NCI-H1105 treated with DMSO at 0.1 percent for 48 hours (cell line): ENCODE measurements at places on chromosomes 3 and 15.
A peak's percentile ranks its signal among the peaks of the same experiment; 100 is the strongest.

- DNase-seq = no peak
Observed at GRCh38 chr3:4340411-4341335, 37.5 kb downstream of the SETMAR start.

DNA sequence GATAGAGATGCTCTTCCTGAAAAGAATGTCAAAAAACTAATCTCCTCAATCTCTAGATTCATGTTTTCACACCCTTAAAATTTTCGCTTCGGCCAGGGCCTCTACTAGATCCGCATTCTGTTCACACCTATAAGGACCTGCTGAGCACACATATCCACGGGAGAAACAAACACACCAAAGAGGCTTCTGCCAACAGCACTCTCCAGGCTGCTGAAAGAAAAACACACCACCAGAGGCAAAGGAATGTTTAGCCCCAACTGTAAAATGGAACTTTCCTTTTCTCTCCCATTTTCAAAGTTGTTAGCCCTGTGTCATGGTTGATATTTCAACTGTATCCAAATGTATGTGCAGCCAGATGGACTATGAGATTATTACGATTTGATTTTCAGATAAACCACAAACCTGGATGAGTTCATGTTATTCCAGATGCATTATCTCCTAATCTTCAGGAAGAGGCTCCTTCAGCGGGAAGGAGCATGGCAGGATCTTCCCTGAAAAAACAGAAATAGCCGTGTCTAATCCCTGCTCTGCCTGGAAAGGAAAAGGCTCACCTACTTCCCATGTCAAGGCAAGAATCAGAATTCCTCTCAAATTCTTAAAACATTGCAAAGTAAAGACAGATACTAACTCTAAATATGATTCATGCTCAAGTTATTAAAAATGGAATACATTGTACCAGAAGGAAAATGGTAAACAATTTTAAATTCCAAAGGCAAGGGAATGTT is 442.7 kb upstream of the NR2F2 start:
- no peak for DNase-seq

GRCh38 chr15:39580117-39580484 is 778 bp upstream of the THBS1 start:
- DNase-seq = peak; percentile 65

DNA sequence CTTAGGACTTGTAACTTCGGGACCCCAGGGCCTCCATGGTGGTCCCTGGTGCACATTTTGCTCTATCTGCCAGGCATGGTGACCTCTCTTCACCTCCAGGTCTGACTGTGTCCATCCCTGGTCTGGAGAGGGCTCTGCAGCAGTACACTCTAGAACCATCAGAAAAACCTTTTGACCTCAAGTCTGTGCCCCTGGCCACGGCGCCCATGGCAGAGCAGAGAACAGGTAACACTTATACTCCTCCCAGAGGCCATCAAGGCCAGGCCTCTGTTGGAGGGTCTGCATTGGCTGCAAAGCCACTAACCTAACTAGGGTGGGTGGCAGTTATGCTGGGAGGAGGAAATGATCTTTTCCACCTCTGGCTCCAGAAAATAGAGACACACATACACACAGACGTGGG is 10.3 kb upstream of the HMCES start:
- no peak for DNase-seq

DNA sequence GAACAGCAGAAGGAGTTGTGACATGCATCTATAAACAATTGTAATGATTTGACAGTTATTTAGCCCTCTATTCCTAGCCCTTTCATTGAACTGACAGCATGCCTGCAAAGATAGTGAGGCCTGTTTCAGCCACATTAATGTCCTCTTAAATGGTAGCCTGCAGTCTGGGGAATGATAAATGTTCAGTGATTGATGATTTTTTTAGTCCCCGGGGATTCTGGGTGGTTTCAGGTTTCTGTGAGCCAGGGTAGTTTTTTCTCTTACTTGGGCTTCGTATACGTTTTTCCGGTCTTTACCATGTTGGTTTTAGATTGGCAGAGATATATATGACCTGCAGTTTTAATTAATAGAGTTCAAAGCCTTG is 172.0 kb downstream of the TCF12 start:
- DNase-seq = no peak

DNA sequence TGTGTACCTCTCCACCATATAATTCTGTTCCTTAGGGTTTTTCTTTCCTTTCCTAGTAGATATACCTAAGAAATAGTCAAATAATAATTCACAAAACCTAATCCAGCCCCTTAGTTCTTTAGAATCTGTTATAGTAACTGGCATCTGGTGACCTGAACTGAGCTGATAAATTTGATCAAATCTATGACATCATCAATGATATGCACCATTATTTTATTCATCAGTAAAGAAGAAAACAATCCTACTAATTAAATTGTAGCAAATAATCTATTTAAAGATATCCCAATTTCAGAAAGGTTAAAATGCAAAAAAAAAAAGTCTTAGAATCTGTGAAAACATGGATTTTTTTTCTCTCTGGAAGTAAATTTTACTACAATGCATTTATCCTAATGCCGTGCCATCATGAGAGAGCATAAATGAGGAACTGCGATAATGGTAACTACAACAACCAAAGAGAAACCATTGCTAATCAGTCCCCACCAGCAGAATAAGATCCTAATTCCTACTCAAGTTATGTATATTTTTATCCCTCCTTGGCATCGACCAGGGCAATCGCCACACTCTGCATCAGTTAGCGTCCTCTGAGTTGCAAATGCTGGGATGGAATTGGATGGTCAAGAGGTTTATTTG is 6.6 kb upstream of the MNS1 start:
- DNase-seq = no peak

DNA sequence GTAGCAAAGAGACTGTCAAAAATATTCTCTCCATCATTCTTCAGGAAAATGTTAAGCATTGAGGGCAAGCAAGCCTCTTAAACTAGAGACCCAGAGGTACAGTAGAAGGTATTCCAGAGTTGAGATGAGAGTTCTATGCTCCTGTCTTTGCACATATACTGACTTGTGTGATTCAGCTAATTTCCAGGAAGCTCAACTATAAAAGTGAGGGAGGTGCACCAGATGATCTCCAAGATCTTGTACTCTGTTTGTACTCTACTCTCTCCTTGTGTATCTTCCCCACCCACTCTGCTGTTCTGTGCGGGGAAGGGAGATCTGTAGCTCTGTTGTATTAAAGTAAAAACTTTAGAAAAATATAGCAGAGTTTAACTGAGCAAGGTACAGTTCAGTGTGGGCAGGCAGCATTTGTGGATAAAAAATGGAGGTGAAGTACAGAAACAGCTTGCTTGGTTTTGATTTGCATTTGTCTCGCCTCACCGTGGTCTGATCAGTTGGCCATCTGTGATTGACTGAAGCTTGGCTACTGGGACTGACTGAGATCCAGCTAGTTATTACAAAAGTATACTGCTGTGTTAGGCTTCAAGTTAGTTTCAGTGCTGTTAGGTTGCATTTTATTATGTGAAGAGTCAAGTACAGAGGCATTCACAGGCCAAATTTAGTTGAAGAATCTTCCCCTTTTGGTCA is 463.1 kb upstream of the GOLIM4 start:
- DNase-seq = no peak

GRCh38 chr3:77271306-77271705 is 231.4 kb downstream of the ROBO2 start:
- DNase-seq = no peak

GRCh38 chr15:55743729-55744655 is 1.0 kb upstream of the PRTG start:
- DNase-seq = no peak

- no peak for DNase-seq
Observed at GRCh38 chr3:59644479-59645402, 594.9 kb upstream of the CFAP20DC start.

DNA sequence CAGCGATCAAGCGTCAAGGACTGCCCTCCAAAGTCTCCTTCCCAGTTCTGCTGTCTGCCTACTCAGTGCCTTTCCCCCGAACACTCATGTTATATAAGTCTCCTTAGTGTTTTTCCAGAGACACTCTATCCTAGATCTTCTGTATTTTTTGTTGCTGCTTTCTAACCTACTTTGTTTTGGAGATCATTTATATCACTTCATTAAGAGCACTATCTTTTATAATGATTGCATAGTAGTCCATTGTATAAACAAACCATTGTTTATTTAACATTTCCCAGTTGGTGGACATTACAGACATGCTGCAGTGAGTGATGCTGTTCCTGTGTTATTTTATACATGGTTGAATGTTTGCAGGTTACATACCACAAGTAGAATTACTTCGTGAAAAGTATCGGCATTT is 47.1 kb downstream of the SLC25A26 start:
- DNase-seq = no peak

GRCh38 chr3:176789281-176789705 is 408.0 kb downstream of the TBL1XR1 start:
- peak; percentile 18 for DNase-seq

- peak; percentile 5 for DNase-seq
Observed at GRCh38 chr15:75646944-75647364, 758 bp upstream of the SNX33 start.

GRCh38 chr3:73908218-73908617 is 283.5 kb upstream of the PDZRN3 start:
- DNase-seq = no peak

- DNase-seq = no peak
Observed at GRCh38 chr3:127711021-127711695, 38.4 kb downstream of the ABTB1 start.

- no peak for DNase-seq
Observed at GRCh38 chr3:124035463-124036121, 43.7 kb upstream of the ROPN1 start.

DNA sequence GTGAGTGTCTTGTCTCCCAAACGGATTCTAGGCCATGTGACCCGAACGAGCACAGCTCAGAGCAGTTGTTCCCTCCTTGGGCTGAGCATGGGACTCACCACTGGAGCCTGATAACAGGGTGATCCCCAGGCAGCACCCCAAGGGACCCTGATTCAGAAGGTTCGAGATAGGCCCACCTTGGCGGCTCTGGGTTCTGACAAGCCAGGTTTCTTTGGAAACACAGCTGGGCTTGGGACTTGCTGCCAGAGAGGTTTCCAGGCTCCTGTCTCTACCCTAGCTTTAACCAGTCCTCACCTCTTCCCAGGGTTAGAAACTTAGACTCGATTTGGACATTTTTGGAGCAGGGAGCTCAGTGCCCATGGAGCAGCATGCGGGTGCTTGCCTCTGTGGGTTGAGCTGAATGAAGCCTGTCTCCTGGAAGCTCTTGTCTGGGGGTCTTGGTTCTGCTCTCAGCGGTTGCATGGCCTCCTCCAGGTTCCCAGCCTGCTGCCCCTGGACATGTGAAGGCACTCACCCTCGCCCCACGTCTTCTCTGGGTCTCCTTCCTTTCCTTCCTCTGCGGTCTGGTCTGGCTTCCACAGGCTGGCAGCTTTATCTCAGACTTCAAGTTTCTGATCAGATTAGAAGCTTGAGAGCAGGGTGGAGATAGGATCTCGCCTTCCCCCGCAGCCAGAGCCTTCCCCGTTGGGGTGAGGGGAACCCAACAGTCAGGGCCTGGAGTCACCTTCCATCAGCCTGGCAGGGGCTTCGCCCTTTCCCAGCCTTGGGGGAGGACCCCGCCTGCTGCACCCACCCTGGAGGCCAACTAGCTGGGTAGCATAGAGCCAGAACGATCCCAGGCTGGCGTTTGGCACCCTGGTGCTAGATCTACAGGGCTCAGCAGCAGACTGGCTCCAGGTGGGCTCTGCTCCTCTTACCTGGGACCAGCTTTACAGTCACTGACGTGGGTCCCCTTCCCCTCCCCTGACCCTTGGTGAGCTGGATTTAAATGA is 21.0 kb downstream of the PAQR5 start:
- no peak for DNase-seq

GRCh38 chr3:155241579-155241978 is 51.9 kb downstream of the STRIT1 start:
- no peak for DNase-seq

- DNase-seq = no peak
Observed at GRCh38 chr3:58041182-58041825, 33.1 kb downstream of the FLNB start.

DNA sequence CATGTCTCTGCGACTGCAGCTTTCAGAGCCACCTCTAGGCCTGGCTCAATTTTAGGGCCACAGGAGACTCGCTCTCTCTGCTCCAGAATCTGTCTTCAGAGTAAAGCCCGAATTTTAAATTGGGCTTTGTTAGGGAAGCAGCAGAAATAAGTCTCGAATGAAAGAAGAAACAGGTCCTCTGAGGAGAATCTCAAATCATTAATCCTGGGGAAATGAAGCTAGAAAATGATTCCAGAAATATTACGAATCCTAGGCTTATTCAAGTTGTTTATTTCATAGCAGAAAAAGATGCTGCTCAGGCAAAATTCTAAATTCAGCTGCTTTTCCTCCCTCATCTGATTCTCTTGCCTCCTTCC is 114.2 kb upstream of the THBS1 start:
- no peak for DNase-seq

GRCh38 chr15:53837263-53837662 is 77.8 kb upstream of the WDR72 start:
- DNase-seq = peak; percentile 96

DNA sequence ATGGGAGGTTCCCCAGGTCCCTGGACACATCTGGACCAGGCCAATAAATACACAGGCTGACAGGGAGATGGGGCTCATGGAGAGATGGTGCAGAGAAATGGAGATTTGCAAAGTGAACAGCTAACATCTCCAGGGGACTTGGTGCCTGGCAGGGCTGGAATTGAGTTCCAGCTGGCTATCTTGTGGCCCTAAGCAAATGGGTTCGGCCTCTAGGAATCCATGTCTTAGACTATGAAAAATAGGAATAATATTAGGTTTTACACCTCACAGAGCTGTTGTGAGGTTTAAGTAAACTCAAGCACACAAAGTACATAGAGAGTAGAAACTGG is 82.9 kb upstream of the SPATA12 start:
- no peak for DNase-seq

DNA sequence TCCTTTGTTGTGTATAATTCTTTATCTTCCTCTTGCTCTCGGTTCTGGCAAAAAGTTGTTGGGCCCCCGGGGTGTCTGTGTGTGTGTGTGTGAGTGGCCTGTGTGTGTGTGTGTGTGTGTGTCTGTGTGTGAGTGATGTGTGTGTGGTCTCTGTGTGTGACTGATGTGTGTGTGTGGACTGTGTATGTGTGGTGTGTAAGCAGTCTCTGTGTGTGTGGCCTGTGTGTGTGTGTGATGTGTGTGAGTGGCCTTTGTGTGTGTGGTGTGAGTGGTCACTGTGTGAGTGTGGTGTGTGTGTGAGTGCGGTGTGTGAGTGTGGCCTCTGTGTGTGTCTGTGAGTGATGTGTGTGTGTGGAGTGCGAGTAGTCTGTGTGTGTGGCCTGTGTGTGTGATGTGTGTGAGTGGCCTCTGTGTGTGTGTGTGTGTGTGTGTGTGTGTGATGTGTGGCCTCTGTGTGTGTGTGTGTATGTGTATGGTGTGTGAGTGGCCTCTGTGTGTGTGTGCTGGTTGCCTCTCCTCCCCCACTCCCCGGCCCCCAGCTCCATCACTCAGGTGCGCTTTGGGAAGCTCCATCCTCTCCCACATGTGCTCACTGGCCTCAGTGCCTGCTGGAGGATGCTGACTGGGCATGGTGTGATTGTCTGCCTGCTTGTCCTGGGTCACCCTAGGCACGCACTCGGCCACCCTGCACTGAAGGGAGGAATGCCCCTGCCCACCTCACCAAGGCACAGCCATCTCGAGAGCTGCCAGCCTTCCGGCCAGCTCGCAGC is 8.8 kb downstream of the LINGO1 start:
- no peak for DNase-seq
